HAP-1 (cell line): ENCODE measurements at places on chromosomes 4 and X.
A peak's percentile ranks its signal among the peaks of the same experiment; 100 is the strongest.

DNA sequence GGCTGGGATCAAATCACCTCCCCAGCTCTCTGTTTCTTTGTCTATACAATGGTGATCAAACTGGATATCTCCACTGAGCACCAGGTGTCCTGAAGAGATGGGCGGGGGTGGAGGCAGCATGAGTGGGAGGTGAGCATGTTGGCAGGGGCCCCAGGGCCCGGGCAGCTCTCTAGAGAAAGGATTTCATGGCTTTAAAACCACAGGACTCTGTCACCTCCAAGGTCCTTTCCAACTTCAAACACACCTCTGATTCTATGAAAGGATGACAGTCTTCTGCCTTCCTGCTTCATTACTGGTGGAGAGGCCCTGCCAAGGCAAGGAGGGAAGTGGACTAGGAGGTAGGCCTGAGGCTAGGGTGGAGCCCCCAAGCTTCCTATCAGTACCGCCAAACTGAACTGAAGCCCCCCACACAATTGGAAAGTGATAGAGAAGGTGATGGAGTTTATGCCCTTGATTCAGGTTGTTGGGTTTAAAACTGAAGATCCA, 38.6 kb downstream of the TRIM2 start:
- no peak for DNase-seq

GRCh38 chr4:85580489-85580888, 105.5 kb downstream of the ARHGAP24 start:
- DNase-seq: no peak

DNA sequence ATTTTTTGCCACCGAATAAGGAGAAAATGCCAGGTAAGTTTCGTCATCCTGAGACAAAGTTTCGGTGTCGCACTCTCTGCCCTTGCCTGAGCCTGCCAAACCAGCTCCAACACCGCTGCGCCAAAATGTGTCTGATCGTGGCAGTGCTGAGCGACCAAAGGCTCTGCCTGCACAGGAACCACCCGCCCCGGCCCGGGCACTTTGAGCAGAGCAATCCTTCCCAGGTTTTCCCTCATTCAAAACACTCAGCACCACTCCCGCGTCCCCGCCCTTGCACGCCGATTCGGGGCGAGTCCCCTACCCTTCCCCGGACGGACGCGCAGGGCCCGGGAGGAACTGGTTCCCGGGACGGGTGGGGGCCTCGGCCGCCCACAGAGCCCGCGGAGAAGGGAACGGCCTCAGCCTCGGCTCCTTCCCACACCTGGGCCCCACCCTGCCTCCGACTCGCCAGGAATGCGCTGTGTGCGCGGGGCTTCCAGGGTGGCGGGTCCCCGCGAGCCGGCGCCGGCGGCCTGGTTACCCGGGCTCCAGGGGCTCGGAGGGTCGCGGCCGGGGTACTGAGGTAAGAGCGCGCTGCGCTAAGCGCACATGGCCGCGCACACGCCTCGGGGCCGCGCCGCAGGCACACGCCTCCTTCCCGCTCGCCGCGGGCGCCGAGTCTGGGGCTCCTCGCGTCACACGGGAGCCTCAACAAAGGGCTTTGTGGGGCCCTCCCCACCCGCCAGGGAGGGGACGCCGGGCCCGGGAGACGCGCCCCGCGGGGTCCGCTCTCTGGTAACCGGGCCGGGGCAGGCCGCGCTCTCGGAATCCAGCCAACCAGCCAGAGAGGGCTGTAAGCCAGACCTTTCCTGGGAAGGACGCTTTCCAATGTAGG, at the start of gene C4orf36:
Gene C4orf36 (minus strand): TSS at position 661 of the 874 bp plus-strand sequence. CDS start 902 bp downstream, outside the sequence.
- DNase-seq: peak; percentile 74

DNA sequence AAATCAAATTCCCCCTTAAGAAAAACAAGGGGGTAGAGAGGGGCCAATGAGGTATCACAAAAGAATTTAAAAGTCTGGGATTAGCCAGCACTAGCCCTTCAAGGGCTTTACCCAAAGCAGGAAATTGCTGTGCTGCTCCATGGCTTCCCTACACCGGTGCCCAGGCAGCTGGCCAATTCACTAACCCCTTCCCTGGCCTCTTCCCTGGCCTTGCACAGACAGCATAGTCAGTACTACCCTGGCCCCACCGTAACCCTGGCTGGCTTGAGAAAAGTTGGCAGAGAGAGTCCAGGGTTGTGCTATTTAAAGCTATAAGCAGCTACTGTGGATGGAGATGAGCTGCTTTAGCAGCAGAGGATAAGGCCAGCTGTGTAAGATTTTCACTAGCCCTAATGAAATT, 43.1 kb downstream of the ADAMTS3 start:
- no peak for DNase-seq

GRCh38 chrX:151859481-151859880, 53.2 kb upstream of the MAGEA4 start:
- DNase-seq: no peak

- DNase-seq: no peak
These were observed 55.8 kb downstream of the CLCN5 start for GRCh38 chrX:49978176-49978575.

- DNase-seq: no peak
These were observed 29.8 kb upstream of the TEX13C start for GRCh38 chrX:125289920-125290319.

DNA sequence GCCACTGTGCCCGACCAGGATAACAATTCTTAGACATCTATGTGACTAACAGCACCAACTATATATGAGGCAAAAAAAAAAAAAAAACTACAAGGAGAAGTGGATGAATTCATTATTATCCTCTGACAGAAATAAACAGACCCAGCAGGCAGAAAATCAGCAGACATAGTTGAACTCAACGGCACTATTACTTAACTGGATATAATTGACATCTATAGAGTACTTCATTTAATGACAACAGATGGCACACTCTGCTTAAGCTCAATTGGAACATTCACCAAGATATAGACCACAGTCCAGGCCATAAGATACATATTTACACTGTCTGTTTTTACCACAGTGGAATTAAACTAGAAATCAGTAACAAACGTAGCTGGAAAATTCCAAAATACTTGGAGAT, 13.3 kb downstream of the CLDN22 start:
- no peak for DNase-seq

DNA sequence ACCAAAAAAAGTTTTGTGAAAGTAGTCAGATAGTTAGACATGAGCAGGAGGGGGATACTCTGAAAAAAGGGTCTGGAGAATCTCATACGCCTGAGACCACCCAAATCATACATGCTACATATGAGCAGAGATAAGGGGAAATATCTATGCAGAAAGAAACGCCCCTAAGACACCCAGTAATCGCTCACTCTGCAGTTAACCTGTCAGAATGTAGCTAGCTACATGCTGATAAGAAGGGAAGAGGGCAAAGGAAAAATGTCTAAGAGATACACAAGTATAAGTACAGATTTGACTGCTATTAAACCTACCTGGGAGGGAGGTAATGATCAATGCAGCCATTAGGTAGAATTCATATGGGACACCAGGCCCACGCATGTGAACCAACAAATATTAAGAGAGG, 1159.5 kb upstream of the PCDH10 start:
- no peak for DNase-seq

GRCh38 chrX:75181721-75182120, 25.6 kb upstream of the ABCB7 start:
- no peak for DNase-seq

- no peak for DNase-seq
These were observed 87.2 kb downstream of the MAOA start for GRCh38 chrX:43743100-43743822.

- DNase-seq: no peak
These were observed 48.8 kb upstream of the PITX2 start for GRCh38 chr4:110671679-110672078.

DNA sequence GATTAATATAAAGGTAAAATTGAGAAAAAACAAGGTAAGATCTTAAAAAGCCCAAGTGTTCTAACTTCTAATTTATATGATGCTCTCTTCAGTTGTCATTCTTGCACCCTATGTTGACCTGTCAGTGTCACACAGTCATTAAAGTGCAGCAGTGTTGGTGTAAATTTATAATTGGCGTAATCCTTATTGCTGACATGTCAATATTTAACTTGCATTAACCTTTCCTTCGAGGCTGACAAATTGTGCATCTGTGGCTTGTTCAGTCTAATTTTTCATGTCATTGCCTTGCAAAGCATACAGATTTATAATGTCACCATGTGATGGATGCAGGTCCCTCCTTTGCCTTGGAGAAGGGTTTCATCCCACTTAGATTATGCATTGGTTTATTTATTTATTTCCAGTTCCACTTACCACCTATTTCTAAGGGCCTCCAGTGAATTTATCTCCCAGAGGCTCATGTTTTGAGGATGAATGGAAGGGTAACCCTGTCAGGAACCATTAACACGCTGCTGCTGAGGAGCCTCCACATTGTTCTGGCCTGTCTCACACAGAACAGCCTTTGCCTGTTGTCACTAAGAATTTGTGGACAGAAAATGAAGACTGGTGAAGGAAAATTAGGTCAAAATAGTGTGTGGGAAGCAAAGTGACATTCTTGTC, 1098.5 kb upstream of the LCORL start:
- DNase-seq: no peak

DNA sequence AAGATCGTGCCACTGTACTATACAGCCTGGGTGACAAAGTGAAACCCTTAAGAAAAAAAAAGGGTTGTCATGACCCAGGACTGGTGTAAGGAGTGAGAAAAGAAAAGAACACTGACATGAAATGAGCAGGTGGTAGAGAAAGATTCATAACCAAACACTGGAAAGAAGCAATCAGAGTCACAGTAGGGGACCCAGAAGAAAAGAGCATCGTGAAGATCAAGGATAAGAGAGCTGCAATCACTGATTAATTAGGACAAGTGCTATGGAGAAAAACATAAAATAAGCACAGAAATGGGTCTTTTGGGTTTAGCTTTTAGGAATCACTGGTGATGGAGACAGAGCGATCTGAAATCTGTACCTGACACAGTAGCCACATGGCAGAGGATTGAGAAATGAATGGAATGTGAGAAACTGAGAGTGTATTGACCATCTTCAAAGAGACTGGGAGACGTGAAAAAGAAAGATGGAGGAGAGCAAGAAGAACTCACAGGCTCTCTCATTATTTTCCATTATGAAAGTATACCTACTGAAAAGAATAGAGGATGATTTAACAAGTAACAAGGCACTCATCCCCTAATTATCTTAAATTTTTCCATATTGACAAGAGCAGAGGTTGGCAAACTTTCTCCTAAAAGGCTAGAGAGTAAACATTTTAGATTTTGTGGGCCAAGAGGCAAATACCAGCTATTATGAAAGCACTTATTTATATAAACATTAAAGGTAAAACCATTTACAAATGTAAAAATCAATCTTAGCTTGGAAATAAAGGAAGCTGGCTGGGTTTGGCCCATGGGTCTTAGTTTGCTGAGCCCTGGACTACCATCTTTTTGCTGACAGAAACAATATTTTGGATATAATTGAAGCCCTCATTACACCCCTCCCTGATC, 7.3 kb downstream of the TMEM154 start:
- DNase-seq: no peak

- DNase-seq: peak; percentile 4
These were observed 14.4 kb downstream of the ANXA3 start for GRCh38 chr4:78565971-78566372.

- DNase-seq: no peak
These were observed 221.2 kb upstream of the MID1 start for GRCh38 chrX:10841579-10841978.
